ENCODE measurements at places on chromosomes 7 and 10.

DNA sequence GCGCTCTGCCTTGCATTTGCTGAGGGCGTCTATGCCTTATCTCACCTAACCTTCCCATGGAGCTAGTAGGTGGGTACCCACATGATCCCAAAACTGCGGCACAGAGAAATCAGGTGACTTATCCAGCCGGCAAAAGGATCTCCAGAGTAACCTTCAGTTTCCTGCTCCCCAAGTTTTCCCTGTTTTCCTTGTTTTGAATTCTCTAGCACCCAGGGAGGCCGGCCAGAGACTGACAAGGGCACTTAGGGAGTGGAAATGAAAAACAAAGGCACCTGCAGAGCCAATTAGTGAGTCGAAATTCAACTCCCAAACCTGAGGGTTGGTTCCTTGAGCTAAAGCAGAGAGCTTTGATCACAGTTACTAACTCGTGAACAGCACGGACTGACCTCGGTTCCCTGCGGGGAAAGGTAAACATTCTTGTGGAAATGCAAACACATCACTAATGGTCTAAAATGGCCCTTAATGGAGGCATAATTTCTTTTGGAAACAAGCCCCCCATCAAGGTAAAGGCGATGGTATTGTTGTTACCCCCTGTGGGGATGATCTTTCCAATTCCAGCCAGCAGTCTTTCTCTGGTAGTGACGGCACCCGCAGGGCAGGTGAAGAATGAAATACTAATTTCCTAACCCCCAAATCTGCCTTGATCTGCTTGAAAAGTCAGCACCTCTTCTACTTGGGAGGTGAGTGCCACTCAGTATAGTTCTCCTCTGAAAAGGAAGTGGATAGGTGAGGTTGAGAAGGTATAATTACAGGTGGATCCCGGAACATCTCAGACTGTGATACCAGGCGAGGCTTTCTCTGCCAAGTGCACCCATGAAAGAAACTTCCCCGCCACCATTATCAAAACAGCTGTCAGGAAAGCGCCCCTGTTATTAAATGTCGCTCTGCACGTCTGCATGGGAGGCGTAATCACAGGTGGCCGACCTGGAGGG is 365.6 kb upstream of the AUTS2 start:
- no peak for DNase-seq

- DNase-seq = no peak
Measured at GRCh38 chr7:47132471-47132870, 449.4 kb downstream of the TNS3 start.

GRCh38 chr10:58412502-58412961 is 27.3 kb downstream of the TFAM start:
- no peak for DNase-seq

DNA sequence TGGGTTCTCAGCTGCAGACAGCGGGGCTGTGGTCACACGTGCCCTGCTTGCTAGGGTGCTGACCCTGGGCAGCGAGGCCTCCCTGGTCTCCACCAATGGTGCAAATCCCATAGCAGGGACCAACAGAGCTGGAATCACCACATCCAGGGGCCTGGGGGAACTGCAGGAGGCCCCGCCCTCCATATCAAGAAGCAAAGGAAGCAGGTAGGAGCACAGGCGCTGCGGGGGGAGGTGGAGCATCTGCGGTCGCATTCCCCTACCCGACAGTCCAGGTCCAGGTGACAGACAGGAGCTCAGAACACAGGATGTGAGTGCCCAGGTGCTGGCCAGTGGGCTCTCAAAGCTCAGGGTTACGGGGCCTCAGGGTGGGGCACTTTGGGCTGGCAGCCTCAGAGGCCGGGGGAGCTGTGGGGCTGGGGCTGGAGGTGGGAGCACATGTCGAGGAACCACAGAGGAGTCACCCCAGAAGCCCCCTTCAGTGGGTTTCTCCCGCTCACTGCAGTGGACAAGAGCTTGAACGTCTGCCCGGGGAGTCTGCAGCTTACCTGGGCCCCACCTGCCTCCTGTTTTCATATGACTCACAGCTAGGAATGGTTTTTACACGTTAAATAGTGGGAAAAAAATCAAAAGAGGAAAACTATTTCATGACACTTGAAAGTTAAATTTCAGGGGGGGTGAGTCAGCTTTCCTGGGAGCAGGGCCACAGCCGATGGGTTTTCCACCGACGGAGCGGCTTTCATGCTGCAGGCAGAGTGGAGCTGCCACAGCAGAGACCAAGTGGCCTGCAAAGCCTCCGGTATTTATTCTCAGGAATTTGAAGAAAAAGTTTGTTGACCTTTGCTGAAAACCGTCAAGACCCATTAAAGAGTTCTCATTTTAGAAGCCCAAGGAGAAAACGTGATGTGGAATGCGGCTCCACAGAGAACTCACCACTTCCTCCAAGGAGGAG is 148.7 kb upstream of the PPP2R2D start:
- no peak for DNase-seq

DNA sequence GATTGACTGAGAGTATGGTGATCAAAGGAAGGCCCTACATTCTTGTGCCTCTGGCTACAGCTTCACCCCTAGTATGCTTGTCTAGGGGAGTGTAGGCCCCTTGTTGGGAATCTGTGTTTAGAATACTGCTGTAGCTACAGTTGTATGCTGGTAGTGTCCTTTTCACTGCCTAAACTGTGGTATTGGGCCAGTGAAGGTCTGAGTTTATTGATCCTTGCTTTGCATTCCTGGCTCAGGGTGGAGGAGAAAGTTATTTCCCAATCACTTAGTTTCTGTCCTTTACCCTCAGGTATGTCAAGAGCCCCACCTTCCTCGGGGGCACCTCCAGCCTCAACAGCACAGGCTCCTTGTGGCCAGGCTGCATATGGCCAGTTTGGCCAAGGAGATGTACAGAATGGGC is 6.6 kb downstream of the SEC24C start:
- no peak for DNase-seq

GRCh38 chr10:50788951-50789945 is 49.5 kb downstream of the ASAH2B start:
- no peak for DNase-seq

GRCh38 chr10:107859065-107859464 is 694.6 kb upstream of the SORCS1 start:
- no peak for DNase-seq

DNA sequence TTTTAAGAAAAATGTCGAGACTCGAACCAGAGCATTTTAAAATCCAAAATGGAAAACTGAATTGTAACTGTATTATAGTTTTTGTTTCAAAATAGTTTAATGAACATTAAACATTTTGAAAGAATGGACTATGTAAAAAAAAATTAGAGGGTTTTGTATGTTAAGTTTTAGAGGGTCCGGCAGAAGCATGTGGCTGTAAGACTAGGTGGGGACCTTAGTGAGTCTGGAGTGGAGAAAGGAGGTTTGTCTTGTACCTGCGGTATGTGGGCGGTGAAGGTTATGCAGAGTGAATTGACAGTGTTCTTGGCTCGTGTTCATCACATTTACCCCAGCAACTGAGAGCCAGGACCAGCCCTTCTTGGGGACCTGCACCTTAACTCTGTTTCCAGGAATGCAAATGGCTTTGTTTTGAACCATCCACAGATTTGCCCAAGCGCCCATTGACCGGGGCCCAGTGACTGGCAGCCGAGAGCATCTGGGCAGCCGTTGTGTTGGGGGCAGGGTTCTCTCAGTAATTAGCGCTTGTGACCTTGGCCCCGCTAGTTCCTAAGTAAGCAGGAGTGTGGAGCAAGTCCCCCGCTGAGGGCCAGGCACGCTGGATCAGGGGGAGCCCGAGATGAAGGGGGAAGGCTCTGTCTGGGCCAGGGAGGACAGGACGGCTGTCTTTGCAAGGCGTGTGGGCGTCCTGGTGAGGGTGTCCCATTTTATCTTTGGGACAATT is 1.4 kb upstream of the KLF6 start:
- DNase-seq = no peak

GRCh38 chr7:16268821-16269768 is 152.2 kb downstream of the CRPPA start:
- no peak for DNase-seq

DNA sequence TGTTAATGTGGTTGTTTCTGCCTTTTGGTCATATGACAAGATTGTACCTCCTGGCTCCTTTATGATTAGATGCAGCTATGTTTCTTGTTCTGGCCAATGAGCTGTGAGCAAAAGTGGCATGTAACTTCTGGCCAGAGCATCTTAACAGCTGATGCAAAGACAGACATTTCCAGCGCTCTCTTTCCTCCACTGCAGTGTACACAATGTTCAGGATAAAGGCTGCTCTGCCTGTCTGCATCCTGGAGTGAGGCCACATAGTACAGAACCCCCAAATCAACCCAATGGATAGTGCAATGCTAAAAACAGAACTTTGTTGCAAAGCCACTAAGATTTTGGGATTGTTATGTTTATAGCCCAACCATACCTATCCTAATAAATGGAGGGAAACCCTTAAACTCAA is 17.9 kb downstream of the EPC1 start:
- no peak for DNase-seq

- no peak for DNase-seq
Measured at GRCh38 chr7:9978106-9979064, 995.3 kb upstream of the PHF14 start.

- no peak for DNase-seq
Measured at GRCh38 chr7:50615519-50616080, 50.4 kb upstream of the DDC start.

GRCh38 chr7:69908454-69908853 is 310.2 kb downstream of the AUTS2 start:
- no peak for DNase-seq

GRCh38 chr7:65004575-65004974 is 1.9 kb downstream of the ERV3-1 start:
- no peak for DNase-seq

DNA sequence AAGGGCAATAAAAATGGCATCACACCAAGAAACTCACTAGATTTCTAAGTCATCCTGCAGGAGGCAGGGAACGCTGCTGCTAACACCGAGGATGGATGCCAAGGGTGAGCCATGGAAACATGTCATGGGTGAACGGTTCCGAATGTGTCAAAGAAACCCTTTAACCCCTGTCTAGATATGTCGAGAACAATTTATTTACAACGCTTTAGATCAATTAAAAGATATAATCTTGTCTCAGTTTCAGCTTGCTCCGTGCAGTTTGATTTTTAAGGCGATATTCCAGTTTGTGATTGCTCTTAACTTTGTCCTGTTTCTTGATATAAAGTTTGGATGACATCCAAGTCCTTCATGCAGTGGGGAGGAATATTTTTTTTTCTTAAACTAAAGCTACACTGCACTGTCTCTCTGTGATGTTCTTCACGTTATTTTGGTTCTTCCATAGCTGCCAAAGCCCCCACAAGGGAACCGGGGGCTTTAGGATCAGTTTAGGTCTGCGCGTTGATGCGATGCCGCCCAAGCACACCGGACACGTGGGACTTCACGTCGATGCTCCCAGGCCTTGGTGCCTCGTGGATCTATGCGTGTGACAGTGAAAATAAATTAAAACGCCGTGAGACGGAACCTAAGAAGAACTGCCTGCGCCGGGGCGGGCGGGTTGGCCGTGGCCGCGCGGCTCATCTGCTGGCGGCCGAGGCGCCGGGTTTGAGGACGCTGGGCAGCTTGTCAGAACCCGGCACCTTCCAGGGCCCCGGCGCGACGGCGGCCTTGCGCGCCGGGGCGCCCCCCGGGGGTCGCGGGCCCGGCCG is 220.3 kb downstream of the PHTF2 start:
- DNase-seq = no peak

GRCh38 chr10:77350711-77351119 is 286.9 kb downstream of the KCNMA1 start:
- DNase-seq = no peak

- no peak for DNase-seq
Measured at GRCh38 chr7:98870807-98871491, 1.1 kb upstream of the TMEM130 start.

- DNase-seq = no peak
Measured at GRCh38 chr7:39530971-39531370, 35.2 kb upstream of the YAE1 start.

DNA sequence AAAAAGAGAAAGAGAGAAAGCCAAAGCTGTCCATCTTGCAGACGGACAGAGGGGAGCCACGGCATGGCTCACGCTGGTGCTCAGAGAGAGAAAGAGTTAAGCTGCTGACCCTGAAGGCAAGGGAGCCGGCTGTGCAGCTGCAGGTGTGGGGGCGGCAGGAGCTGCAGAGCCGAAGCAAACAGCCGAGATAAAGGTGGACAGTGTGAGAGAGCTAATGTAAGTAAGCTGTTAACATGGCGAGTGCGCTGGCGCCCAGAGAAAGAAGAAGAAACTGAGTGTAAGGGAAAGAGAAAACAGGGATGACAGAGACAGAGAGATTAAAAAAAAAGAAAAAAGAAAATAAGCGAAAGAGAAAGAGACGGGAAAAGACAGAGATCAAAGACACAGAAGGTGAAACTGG is 18.2 kb downstream of the COL17A1 start:
- DNase-seq = no peak

DNA sequence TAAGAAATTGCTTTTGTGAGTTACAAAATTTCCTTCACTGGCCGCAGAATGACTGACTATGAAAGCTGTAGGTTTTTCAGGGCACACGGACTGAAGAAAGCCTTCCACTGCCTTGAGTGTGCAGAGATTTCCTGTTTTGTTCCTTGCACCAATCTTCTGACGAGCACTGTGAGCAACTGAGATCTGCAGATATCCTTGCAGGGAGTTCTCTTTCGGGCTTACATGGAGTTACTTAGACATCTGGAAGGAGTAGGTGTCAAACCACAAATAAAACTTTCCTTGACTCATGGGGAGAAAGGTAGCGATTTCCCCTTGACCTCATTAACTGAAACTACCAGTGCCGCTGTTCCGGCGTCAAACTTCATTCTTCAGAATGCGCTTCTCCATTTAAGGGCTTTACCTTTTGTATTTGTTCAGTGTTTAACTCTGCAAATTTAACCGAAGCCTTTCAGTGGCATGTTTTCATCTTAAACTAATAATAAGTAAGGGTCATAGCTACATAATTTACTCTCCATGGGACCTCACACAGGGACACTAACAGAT is 1175.3 kb downstream of the GATA3 start:
- no peak for DNase-seq

DNA sequence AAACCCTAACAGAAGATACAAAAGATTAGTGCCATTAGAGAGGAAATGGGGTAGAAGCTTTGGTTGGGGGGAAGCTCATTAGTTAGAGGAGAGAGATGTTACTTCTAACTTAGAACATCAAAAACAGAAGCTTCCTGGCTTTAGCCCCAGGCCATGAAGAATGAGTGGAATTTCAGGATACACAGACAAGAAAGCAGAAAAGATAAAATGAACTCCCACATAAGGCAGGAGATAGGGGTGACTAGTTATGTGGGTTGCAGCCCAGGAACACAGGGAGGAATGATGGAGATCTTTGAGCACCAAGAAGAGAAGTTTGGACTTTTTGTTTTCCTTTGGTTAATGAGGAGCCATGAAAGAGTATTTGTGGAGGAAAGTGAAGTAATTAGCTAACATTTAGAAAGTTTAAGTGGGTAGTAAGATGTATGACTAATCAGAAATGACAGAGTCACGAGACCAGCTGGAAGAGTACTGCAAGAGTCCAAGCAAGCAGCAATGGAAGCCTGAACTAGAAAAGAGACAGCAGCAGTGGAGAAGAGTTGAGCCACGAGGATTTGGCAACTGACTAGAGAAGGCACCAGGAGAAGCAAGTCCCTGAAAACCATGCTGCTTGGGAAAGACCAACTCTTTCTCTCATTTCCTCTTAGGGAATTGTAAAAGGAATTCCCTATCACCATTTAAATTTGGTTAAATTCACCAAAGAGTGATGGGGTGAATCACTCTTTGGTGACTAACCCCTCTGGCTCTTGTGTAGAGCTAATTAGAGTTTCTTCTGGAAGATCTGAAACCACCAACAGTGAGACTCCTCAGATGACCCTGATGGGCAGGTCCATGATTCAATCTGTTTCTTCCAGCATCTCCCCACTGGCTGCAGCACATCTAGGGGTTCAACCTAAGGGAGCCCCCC is 131.9 kb downstream of the KCNMA1 start:
- no peak for DNase-seq

Measured in activated CD4-positive, alpha-beta T cell treated with anti-CD3 and anti-CD28 coated beads for 24 hours (primary cell).